Stimulated activated CD8-positive, alpha-beta memory T cell treated with anti-CD3 and anti-CD28 coated beads, Interleukin-7, amount 100 ng/mL, for 4 hours (primary cell): ENCODE measurements at places on chromosomes 6 and 20.

DNA sequence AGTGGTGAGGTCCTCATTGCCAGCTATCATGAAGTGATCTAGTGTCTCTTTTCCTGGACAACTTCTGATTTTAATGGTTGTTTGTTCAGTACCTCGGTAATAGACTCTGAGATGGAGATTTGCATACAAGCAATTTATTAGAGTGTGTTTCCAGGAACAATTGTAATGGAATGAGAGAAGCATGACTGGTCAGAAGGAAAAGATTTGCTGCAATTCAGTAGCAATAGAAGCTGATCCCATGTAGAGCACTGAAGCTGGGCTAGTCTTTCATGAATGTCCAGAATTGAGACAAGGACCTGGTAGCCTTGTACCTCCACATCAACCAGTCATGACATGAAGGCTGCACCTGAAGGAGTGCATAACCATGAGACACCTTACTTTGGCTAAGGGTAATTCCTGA lies 526.5 kb downstream of the NKAIN2 start:
- no peak for DNase-seq

GRCh38 chr6:82720992-82721391 lies 344.6 kb downstream of the UBE3D start:
- no peak for DNase-seq

DNA sequence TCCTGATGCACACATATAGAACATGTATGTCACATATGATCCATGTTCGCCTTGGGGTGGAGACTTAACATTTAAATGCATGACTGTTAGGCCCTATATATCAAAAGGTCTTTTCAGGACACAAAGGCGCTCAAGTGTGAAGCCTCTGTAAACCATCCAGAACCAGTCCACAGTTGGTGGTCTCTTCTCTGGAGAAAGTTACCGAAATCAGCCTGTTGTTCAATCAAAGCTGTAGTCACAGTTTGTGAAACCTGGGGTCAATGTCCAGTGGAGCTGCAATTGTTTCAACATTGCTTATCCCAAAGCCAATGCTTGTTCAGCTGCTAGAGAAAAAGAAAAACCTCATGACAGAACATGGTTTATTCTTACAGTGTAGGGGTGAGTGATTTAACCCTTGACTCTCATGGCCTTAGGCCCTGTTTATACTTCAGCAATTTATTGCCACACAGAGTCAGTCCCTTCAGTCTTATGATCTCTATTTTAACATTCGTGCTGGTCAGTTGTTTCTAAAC lies 193.6 kb upstream of the CST7 start:
- DNase-seq = no peak

- no peak for DNase-seq
Measured at GRCh38 chr6:11009353-11009752, 34.8 kb downstream of the ELOVL2 start.

- no peak for DNase-seq
Measured at GRCh38 chr20:57724610-57725405, 15.0 kb upstream of the PMEPA1 start.

GRCh38 chr6:159766906-159767305 lies 5.1 kb downstream of the ACAT2 start:
- no peak for DNase-seq

DNA sequence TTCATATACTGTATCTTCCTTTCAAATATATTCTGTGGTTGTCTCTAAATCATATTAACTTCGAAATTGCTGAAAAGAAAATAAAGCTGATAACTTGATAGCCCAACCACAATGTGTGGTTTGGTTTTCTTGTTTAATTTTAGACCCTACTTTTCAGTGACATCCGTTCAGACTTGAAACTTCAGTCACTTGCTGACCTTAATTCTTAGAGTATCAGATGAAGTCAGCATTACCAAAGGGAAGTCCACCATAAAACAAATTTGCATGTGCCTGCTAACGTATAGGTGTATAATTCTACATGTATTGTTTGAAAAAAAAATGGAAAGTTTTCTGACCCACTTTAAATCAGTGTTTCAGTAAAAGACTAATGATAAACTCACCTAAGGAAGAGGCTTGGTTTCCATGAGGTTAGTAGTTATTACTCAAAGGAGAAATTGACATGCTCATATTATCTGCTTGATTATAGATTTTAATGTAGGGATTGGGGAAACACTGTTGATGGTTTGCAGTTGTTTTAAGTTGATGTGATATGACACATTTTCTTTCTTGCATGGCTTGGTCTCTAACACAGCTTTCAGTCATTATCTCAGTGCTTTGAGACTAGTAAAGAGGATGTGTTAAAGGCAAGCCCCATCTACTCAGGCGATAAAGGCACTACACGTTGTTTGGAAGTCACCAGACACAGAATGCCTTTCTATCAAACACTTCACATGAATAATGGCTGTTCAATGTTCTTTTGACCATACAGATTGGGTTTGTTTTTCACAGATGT lies 5.2 kb upstream of the IL17A start:
- no peak for DNase-seq

DNA sequence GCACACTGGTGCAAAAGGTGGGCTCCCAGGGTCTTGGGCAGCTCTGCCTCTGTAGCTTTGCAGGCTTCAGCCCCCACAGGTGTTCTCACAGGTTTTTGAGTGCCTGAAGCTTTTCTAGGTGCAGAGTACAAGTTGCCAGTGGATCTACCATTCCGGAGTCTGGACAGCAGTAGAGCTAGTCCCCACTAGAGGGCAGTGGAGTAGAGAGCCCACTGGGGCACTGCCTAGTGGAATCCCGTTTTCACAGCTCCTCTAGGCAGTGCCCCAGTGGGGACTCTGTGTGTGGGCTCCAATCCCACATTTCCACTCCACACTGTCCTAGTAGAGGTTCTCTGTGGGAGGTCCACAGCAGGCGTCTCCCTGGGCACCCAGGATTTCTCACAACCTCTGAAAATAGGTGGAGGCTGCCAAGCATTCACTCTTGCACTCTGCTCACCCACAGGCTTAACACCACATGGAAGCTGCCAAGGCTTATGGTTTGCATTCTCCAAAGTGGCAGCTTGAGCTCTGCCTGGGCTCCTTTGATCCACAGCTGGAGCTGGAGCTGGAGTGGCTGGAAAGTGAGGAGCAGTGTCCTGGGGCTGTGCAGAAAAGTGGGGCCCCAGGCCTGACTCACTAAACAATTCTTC lies 86.3 kb upstream of the PROKR2 start:
- DNase-seq = no peak

DNA sequence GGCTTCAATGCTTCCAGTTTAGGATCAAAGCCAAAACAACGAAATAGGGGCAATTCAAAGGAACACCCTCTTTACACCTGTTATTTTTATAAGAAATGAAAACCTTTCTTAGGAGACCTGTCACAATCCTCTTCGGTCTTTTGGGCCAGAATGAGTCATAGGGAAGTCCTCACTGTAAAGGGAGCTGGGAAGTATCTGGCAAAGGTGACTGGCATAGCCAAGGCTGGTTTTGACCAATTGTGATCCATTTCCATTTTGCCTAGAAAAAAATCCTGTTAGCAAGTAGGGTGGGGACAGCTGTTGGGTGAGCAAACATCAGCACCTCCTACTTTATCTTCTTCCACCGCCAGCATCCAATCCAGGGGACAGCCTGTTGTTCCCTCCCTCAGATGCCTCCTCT lies 343.2 kb upstream of the SULF2 start:
- no peak for DNase-seq

DNA sequence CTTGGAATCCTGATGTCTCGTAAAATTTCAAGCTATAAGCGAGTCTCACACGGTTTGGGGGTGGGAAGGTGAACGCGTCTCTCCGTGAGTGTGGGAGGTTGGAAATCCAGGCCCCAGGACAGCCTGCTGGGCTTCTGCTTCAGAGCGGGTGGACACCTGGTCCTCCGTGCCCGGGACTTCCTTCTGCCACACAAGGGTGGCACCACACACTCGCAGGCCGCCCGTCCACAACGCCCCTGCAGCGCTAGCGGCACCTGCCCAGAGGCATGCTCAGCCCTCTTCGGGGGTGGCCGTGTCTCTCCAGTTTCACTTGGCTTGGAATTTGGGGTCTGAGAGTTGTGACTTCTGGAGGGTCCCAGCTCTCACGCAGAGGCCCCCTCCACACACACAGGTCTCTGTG lies 151.9 kb downstream of the PHACTR3 start:
- DNase-seq = no peak

DNA sequence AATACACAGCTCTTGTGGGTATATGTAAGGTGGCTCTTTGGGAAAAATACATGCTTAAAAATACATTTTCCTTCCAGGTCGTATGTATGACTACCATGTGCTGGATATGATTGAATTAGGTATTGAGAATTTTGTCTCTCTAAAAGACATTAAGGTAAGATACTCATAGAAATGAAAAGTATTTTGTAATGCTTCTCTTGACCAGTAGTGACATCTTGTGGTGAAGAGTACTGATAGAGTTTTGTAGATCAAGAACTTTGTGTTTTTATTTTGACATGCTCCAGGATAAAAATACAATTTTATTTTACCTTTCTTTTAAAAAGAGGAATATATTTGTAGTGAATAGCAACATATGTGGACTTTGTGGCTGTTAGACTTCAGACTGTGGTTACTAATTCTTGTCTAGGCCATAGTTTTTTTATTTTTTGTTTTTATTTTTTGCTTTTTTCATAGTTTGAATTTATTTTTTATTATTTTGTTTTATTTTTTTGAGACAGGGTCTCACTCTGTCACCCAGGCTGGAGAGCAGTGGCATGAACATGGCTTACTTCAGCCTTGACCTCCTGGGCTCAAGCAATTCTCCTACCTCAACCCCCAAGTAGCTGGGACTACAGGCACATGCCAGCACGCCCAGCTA lies 17.9 kb downstream of the RPF2 start:
- DNase-seq = no peak

- no peak for DNase-seq
Measured at GRCh38 chr20:61100489-61100888, 151.6 kb upstream of the CDH4 start.

DNA sequence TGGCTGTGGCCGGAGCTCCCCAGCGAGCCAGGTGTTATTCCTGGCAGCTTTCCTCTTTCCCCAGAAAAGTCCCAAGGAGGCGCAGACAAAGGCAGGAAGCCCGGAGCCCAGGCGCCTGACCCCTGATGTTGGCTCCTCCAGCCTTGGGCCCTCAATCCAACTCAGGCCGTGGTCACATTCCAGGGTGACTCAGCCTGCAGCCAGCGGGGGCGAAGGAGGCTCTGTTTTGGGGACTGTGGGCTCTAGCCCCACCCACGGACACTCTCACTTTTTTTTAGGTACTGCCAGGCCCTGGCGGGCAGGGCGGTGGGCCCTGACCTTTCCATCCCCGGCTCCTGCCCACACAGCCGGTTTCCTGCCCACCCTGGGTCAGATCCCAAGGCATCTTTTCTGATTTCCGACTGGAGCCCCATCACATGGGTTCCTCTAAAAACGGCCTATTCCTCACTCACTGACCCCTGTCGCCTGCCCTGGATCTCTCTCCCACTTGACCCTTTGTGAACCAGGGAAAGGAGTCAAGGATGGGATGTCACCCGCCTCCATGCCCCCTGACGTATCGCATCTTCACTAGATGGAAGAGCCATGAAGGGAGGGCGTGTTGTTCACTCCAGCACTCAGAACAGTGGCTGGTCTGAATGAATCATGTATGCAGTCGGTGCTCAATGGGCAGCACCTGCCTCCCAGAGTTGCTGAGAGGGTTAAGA lies 5.5 kb downstream of the PTGIS start:
- no peak for DNase-seq

DNA sequence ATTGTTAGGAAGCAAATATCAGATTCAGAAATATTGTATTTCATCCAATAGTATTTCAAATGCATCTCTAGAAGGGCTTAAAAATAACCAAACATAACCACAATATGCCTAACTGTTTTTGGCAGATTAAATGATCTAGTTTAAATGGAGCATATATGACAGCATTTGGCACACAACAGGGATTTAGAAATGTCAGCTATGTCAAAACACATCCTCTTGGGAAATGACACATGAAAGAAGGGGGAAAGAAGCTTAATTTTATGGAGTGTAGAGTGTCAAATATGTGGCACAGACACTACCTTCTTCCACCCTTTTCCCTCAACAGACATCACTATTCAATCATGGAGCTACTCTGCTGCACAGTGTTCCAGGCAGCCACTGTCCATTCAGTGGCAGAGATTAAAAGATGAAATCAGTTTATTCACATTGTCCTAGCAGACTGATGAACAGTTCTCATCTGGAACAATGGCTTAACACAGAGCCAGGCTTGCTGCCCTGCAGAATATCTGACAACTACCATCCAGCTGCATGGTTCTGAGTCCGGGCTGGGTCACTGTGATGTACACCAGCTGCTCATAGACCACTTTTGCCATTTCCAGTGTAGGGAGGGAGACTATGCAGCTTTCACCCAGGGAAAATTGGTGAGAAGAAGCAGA lies 349.8 kb downstream of the DHX35 start:
- no peak for DNase-seq

- no peak for DNase-seq
Measured at GRCh38 chr6:47057830-47058540, 15.9 kb upstream of the ADGRF1 start.
